ENCODE measurements at places on chromosomes 6 and 20.

DNA sequence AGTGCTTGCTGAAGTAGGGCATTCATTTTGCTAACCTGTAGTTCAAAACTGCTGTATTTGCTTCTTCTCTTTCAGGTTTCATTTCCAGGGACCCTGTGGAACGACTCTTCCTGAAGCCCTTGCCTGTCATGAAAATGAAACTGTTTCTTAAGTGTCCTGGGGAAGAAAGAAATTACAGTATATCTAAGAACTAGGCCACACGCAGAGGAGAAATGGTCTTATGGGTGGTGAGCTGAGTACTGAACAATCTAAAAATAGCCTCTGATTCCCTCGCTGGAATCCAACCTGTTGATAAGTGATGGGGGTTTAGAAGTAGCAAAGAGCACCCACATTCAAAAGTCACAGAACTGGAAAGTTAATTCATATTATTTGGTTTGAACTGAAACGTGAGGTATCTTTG, 3.4 kb upstream of the NOL7 start:
- DNase-seq: no peak

- no peak for DNase-seq
These were observed 61.0 kb downstream of the CRYBG1 start for GRCh38 chr6:106421496-106421895.

DNA sequence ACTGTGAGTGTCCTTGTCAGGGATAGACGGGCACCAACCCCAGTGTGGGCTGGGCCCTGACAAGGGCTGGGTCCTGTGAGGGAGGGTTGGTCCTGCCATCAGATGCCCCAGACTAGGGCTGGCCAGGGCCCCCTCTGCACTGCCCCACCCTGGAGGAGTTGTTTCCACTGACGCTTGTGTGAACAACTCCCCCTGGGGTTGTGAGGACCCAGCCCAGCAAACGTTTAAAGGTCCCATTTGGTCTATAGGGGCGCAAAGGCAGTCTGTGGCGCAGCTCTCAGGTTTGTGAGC, 104.1 kb downstream of the BMP7 start:
- DNase-seq: no peak

- no peak for DNase-seq
These were observed 22.7 kb downstream of the SYNDIG1 start for GRCh38 chr20:24492031-24492607.

- DNase-seq: no peak
These were observed 10.8 kb upstream of the FYN start for GRCh38 chr6:111884068-111884467.

GRCh38 chr20:59811681-59812171, 121.7 kb downstream of the SYCP2 start:
- no peak for DNase-seq

- DNase-seq: no peak
These were observed 113.9 kb downstream of the HFE start for GRCh38 chr6:26200918-26201721.

DNA sequence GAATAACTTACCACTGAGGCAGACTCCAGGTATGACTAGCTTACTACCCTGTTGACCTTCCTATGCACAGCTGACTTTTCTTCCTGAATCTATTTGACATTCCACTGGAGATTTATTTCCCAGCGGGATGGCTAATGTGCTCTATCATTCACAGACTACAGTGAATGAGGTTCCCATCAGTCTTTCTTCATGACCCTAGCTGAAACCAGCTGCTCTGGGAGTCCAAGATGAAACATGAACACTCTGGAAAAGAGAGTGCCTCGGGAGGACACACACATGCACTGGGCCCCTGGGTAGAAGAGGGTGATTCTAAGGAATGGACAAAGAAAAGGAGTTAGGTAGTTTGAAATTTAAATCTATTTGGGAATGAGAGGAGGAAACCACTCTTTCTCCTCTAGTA, 82.6 kb upstream of the DST start:
- no peak for DNase-seq

GRCh38 chr20:22974354-22974753, 60.8 kb upstream of the SSTR4 start:
- no peak for DNase-seq

GRCh38 chr6:31935021-31935420, 7.5 kb downstream of the C2 start:
- no peak for DNase-seq

GRCh38 chr6:47093169-47093568, 51.0 kb upstream of the ADGRF1 start:
- DNase-seq: no peak

GRCh38 chr6:44386364-44386928, 1.1 kb upstream of the CDC5L start:
- peak; percentile 47 for DNase-seq

- no peak for DNase-seq
These were observed 52.6 kb downstream of the TCP11 start for GRCh38 chr6:35088281-35089215.

- DNase-seq: no peak
These were observed 12.4 kb upstream of the SIRPB1 start for GRCh38 chr20:1632178-1632577.

DNA sequence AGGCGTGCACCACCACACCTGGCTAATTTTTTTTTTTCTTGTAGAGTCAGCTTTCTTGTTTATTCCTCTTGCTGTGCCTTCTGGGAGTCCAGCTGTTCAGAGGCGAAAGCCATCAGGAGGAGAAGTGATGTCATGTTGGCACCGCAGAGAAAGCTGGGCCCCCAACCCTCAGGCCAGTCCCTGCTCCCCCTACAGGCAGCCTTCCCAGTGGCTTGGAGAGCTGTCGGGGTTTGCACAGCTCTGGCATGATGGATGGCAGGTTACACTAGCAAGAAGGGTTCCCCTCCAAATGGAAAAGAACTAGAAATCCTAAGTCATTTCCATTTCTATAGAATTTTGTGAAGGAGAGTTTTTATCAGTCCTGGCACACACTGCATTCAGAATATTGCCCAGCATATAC, 72.6 kb downstream of the C6orf52 start:
- DNase-seq: no peak

- DNase-seq: no peak
These were observed 146.3 kb downstream of the LY86 start for GRCh38 chr6:6734479-6735465.

- DNase-seq: no peak
These were observed 76.0 kb downstream of the LCA5 start for GRCh38 chr6:79461205-79461604.

DNA sequence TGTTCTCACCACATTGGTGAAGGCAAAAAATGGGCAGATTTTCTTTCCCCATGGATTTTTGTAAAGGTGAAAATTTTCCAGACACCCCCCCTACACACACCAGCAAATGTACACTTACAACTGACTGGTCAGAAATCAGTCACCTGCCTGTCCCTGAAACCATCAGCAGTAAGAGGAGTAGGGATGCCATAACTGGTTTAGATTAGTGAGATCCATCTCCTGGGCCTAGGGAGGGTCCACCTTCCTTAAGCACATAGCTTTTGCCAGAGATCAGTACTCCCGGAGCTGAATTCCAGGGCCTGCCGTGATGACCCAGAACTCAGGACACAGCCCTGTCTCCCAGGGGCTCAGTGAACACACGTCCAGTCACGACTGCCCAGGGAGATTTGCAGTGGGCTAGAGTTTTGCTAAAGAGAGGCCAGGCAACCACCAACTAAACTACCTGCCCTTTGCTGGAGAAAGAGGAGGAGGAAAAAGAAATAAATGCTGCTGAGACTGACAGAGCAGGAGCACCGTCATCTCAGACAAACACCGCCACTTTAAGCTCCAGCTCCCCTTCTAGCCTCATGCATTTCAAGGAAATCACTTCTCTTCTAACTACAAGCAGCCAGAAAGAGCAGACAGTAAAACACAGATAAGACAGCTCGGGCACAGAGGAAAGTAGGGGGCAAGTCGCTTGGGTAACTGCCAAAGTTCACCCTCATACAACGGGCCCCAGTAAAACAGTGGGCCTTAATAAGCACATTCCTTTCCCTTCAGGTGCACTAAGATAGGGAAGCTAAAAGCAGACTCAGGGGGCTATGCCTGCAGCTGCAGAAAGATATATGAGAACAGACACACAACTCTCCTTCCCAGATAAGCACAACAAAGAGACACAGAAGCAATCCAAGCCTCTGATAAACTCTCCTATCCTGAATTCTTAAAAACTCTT, 82.6 kb upstream of the SPTLC3 start:
- DNase-seq: no peak

- no peak for DNase-seq
These were observed 58.1 kb upstream of the SNAP91 start for GRCh38 chr6:83767033-83767432.

GRCh38 chr6:106973836-106974335, 643 bp downstream of the CD24 start:
- DNase-seq: no peak

DNA sequence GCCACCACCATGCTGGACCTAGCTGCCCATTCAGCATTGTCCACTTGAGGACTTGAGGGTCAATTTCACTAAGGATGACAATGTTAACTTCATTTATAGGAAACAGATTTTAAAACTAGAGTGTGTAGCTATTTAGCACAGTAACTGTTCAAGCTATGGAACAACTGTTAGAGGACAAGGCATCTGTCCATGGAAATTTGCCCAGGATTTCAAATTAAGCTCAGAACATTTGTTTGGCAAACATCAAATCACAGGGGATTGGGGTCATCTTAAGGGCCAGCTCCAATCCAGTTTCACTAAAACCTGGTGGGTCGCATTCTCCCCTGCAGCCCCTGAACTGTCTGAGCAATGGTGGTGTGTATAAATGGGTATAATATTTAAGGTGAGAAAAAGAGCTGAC, 35.1 kb downstream of the PM20D2 start:
- DNase-seq: no peak

GRCh38 chr20:50392138-50392866, 117.9 kb upstream of the PTPN1 start:
- no peak for DNase-seq

GRCh38 chr6:44957156-44957555, 371.0 kb upstream of the RUNX2 start:
- no peak for DNase-seq

GRCh38 chr6:36544228-36544627, 3.1 kb downstream of the STK38 start:
- no peak for DNase-seq

GRCh38 chr20:49435639-49436038, 46.8 kb downstream of the KCNB1 start:
- no peak for DNase-seq

DNA sequence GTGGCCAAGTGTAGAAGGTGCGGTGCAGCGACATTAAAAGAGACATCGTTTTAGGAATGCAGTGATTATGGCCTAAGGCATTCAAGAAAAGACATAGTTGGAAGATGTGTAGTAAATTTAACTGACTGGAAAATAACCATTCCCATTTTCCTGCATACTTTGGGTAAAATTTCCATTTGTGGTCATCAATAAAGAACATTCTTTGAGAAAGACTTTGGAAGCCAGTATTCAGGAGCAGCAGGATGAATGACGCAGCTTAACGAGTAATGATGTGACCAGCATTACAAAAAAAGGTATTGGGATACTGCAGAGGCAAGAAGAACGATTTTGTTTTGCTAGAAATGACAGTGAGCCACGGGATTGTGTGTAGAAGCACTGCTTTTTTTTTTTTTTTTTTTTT, 7.0 kb upstream of the RWDD1 start:
- DNase-seq: peak; percentile 51

Measured in AG09309 (cell line).